ENCODE measurements at places on chromosomes 5 and 9.

GRCh38 chr5:139394654-139395566, at the start of gene PROB1:
PROB1 (minus strand) TSS chr5:139395104; CDS start chr5:139395081, 23 bp downstream.
- no peak for DNase-seq

- DNase-seq: no peak
Measured at GRCh38 chr9:109972026-109972882, 192.3 kb downstream of the PALM2AKAP2 start.

- no peak for DNase-seq
Measured at GRCh38 chr5:143297756-143298155, 105.7 kb downstream of the NR3C1 start.

- peak; percentile 0 for DNase-seq
Measured at GRCh38 chr9:113738893-113739604, 137.1 kb upstream of the ZNF618 start.

- no peak for DNase-seq
Measured at GRCh38 chr9:69153707-69154521, 20.2 kb upstream of the TJP2 start.

- DNase-seq: no peak
Measured at GRCh38 chr9:128882677-128883603, 1.0 kb downstream of the LRRC8A start.

DNA sequence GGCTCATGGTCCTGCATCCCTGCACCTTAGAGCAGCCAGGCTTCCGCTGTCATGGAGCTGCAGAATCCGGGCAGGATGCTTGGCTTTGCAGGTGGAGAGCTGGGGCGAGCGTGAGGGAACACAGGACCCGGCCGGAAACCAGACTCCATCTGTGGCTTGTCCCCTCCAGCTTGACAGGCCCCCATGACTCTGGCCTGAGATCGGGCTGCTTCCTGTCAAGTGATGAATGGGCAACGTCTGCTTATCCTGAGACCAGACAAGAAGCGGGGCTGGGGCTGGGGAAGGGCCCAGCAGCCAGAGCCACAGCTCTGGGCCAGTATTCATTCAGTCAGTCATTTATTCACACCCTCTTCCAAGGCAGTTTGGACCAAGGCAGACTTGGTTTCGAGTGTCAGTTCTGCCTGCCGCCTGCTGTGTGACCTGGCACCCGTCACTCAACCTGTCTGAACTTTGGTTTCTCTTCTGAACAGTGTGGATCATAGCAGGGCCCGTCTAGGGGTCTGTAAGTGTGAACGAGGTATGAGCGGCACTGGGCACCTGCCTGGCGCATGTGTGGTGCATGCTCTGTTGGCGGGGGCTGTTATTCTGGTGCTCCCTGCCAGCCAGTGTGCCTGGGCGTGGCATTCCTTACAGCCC, 37.5 kb downstream of the NEK6 start:
- no peak for DNase-seq

- no peak for DNase-seq
Measured at GRCh38 chr5:16391858-16392649, 73.5 kb downstream of the ZNF622 start.

DNA sequence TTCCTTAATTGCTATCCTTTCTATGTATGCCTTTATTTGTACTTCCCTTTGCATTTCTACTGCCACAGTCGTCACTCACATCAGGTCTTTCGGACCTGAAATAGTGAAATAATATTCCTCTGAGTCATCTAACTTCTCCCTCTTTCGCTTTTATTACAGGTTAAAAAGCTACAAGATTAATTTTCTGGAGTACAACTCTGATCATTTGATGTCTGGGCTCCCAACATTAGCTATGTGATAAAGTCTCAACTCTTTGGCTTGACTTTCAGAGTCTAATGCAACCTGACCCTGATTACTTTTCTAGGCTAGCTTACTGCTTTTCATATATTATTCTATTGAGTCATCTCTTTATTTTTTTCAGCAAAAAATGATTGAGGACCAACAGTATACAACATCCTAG, 638.8 kb upstream of the WWC1 start:
- DNase-seq: no peak

GRCh38 chr5:181181650-181182565, 23.1 kb downstream of the TRIM7 start:
- peak; percentile 87 for DNase-seq

- no peak for DNase-seq
Measured at GRCh38 chr5:116911074-116911473, 336.5 kb upstream of the SEMA6A start.

DNA sequence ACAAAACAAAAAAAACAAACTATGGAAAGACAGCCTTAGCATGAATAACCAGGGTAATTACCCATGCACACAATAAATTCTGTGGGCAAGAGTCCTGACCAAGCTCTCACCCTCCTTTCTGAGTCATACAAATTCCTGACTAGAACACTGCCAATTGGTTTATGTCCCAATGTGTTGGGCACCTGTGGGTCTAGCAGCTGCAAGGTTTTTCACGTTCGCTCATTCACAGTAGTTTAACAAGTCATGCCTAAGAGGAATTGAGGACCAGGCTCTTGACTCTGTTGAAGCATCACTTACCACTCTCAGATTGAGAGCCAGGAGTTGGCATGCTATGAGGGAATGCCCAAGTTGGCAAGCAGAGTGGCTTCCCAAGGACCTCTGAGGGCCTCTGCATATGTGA, 205.5 kb upstream of the SLC24A2 start:
- DNase-seq: no peak

- no peak for DNase-seq
Measured at GRCh38 chr9:133378408-133378962, 2.3 kb downstream of the STKLD1 start.

- no peak for DNase-seq
Measured at GRCh38 chr5:5583023-5583765, 160.7 kb downstream of the ICE1 start.

GRCh38 chr9:18548456-18548855, 74.5 kb downstream of the ADAMTSL1 start:
- no peak for DNase-seq

DNA sequence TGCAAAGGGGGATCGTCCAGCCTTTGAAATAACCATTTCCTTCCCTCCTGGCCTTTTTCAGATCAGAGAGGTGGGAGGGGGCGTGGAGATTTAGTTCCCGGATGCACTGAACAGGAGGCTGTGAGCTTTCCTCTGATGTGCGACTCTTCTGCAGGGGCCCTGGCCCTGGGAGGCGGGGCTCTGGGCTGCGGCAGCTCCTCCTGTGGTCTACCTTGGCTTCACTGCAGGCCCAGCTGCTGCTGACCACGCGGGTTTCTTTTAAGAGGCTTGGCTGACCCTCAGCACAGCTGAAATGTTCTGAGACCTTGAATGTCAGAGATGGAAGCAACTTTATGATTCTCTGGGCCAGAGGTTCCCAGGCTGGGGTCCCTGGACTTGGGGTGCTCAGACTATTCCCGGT, 27.0 kb upstream of the COL15A1 start:
- DNase-seq: no peak

GRCh38 chr9:125759764-125760129, 12.6 kb downstream of the PBX3 start:
- DNase-seq: peak; percentile 49

DNA sequence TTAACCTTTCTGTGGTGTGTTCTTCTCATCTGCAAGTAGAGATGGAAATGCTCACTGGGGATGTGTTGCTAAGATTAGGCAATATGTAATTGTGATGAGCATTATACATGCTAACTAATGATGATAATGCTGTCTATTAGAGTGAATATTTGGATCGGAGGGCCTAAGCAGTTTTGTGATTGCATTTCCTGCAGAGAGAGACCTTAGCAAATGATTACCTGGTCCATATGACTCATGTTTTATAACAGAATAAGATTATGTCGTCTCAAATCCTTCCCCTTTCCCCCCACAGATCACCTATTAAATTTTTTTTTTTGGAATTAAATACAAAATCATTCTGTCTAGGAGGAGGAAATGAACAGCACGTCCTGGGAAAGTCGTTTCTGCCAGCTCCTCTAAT, 82.7 kb downstream of the IZUMO3 start:
- DNase-seq: no peak

DNA sequence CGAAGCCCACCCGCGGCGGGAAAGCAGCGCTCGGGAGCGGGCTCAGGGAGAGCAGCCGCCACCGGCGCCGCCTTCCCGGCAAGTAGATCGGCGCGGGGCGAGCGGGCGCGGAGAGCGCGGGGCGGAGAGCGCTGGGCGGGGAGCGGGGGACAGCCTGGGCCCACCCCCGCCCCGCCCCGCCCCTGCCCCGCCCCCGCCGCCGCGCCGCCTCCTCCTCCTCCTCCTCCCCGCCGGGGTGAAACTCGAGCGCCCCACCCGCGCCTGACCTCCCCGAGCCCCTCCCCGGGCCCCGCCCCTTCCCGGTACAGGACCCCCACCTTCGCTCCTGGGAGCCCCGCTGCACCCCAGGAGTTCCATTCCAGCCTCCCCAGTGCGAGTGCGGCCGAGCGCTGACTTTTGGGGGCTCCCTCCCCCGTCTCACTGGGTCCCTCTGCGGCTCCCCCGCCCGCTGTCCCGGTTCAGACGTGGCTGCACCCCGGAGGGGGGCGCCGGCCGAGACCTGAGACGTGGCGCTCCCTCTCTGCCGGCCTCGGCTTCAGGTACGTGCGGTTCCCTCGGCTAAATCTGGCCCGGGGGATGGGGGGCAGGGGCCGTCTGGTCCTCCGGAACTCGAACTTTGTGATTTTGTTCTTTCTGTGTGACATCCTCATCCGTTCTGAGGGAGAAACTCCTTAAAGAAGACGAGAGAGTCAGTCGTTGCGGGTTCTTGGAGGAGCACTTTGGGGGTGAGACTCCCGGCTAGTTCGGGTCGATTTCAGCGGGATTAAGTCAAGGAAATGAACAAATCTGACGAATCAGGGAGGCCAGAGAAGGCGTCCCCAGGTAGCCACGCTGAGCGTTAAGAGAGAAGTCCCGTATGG, at the start of gene SEMA5A:
Gene SEMA5A (minus strand): TSS at position 84 of the 860 bp plus-strand sequence. CDS start 166,129 bp downstream, outside the sequence.
- no peak for DNase-seq

GRCh38 chr5:119343766-119344165, 12.1 kb upstream of the TNFAIP8 start:
- DNase-seq: no peak

DNA sequence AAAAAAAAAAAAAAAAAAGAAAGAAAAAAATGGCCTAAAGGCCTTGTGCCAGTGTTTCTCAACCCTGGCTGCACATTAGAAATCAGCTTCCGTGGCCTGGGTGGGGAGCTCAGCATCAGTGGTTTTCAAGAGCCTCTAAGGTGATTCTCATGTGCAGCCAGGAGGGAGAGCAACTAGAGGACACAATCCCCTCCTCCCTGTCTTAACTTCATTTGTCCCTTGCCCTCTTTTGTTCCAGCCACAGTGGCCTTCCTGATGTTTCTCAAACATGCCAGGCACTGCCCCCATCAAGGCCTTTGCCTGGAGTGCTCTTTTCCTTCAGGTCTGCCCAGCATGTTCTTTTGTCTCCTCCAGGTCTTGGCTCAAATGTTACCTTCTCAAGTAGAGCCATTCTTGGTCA, 42.4 kb downstream of the HOMER1 start:
- DNase-seq: no peak

DNA sequence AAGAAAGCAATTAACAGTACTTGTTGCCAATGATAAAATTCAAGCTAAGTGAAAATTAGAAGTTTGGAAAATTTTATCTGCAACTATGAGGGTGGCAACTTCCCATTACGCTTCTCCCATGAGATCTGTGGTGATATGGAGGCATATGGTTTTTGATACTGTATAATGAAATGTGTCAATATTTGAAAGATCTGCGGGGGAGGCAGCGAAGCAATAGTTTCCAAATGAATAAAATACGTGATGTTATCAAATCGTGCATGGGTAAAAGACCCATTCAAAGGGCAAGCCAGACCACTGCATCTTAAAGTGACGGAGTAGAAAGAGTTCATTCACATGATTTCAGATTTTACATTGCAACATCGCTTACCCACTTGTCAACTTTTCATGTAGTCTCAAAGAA, 20.9 kb upstream of the BOD1 start:
- DNase-seq: no peak
